ENCODE measurements at places on chromosomes 1 and 21.

GRCh38 chr1:153127296-153127695 is 14.0 kb upstream of the SPRR2F start:
- no peaks in the 10 kb centered on the region for H3K36me3 ChIP-seq
- DNase-seq = no peak
- H3K4me3 ChIP-seq = no peak overlapping the region

- no peaks in the 10 kb centered on the region for H3K36me3 ChIP-seq
- no peak for DNase-seq
- H3K4me1 ChIP-seq = no peaks in the 10 kb centered on the region
- H3K27ac ChIP-seq = no peak overlapping the region
Observed at GRCh38 chr1:243441601-243442000, 185.8 kb downstream of the SDCCAG8 start.

DNA sequence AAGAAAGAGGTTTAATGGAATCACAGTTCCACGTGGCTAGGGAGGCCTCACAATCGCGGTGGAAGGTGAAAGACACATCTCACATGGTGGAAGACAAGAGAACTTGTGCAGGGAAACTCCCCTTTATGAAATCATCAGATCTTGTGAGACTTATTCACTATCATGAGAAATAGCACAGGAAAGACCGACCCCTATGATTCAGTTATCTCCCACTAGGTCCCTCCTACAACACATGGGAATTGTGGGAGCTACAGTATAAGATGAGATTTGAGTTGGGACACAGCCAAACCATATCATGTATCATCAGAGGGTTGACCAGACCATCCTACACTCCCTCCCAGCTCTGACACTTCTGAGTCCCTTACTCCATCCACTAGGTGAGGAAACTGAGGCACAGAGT is 143.9 kb upstream of the KLHDC7A start:
- no peak for DNase-seq
- H3K4me1 ChIP-seq = no peaks in the 10 kb centered on the region
- no peak overlapping the region for H3K4me3 ChIP-seq

DNA sequence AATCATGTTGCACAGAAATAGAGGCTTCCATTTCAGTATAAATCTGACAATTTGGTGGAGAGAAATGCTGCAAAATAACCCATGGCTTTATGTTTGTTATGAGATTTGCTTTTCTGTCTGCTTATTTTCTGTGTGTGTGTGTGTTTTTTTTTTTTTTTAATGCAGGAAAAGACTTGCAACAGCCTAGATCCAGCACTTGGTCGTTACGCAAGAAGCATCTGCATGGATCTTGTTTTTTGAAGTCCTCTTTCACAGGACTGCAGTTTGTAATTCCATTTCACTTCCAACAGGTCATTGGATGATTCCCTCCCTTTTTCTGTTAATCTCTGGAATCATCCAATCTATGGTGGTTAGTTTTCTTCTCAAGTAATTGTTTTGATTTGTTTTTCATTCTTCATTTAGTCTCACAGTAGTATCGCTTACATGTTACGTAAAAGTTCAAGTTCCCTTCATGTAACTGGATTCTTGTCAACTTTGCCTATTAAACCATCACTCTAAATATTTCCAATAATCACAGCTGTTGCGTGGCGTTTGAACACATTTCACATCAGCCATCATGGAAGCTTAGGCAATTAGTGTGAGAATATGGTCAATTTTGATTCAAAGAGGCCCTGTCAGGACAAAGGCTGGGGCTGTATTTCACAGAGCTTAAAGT is 312.9 kb downstream of the NFIA start:
- no peak overlapping the region for H3K4me3 ChIP-seq
- no peak for DNase-seq
- H3K27me3 ChIP-seq = no peaks in the 10 kb centered on the region

DNA sequence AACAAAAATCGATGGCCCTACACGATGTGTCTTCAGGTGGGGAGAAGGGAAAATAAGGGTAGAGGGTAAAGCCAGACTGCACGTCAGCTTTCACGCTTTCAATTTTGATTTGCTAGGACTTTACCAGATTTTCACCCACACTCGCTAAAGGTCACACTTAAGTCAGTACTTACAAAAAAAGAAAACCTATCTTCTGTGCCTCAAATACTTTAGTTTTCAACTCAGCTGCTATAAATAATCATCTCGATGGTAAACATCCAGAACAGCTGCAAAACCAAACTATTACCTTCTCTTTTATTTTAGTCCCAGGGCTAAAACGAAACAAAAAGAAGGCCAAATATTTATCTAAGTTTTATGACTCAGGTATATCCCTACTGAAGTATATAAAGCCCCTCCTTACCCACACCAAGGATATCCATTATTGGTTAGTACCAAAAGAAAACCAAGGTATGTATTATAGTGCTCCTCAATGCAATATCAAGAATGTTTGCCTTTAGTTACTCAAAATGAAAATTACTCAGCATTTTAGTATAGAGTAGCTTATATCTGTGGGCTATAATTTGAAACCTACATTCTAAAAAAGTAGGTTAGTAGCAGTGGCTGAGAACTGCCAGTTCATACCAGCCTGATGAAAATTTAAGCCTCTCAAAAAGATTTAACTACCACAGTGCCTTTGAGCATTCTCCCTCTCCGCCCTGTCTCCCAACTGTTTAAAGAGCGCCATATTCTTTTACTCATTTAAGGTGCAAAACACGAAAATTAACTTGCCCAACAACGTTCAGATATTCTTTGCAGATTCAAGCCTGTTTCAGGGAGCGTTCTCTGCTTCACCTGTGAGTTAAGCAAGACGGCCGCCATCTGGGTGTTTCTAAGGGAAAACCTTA is 1.5 kb downstream of the CSDE1 start:
- H3K27ac ChIP-seq = peak overlapping the region; percentile 99
- peak overlapping the region; percentile 89 for H3K4me3 ChIP-seq
- no peaks in the 10 kb centered on the region for H3K36me3 ChIP-seq
- no peaks in the 10 kb centered on the region for H3K27me3 ChIP-seq
- no peaks in the 10 kb centered on the region for H3K4me1 ChIP-seq
- DNase-seq = no peak

DNA sequence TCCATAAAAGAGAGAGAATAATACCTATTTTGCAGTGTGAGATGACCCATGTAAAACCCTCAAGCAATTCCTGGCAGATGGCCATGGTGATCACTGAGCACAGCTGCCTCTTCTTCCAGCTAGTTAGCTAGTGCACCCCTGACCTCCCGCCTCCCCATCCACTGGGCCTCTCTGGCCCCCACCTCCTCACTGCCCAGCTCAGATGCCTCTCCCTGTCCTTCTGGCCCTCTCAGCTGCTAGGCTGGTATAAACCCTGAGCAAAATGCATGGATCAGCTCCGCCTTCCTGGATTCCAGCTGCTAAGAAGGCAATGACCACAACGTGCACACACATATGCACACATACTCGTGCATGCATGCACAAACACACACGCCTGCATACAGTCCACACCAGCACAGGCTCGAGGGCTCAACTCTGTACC is 117.2 kb downstream of the DMRTB1 start:
- H3K27me3 ChIP-seq = no peaks in the 10 kb centered on the region
- no peak overlapping the region for H3K27ac ChIP-seq
- no peaks in the 10 kb centered on the region for H3K4me1 ChIP-seq

DNA sequence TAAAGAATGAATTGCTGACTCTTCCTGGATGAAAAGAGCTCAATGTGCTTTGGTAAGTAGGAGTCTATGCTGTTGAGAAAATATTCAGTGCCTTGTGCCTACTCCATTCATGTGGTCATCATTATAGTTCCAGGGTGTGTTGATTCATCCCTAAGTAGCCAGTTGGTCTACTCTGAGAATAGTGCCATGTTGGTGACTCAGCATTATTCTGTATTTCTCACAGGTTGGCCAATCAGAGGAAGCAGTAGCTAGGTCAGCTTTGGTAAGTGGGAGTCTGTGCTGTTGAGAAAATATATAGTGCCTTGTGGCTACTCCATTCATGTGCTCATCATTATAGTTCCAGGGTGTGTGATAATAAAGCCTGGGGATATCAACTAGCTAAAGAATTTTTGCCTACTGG is 397.3 kb downstream of the AGBL4 start:
- H3K27me3 ChIP-seq = no peaks in the 10 kb centered on the region
- H3K36me3 ChIP-seq = no peaks in the 10 kb centered on the region
- no peak for DNase-seq
- no peaks in the 10 kb centered on the region for H3K4me1 ChIP-seq
- H3K27ac ChIP-seq = no peak overlapping the region

GRCh38 chr1:227317011-227317451 is 1.3 kb downstream of the CDC42BPA start:
- H3K4me1 ChIP-seq = no peaks in the 10 kb centered on the region
- H3K27ac ChIP-seq = no peak overlapping the region
- no peak for DNase-seq
- H3K27me3 ChIP-seq = no peaks in the 10 kb centered on the region

GRCh38 chr1:99763956-99764355 is 2.5 kb downstream of the FRRS1 start:
- H3K4me3 ChIP-seq = no peak overlapping the region
- H3K4me1 ChIP-seq = no peaks in the 10 kb centered on the region
- no peak for DNase-seq
- H3K27me3 ChIP-seq = no peaks in the 10 kb centered on the region

GRCh38 chr1:232805269-232806185 is at the start of gene MAP10:
Gene MAP10 (plus strand): TSS chr1:232805416. CDS start chr1:232805450, 34 bp downstream.
- H3K4me1 ChIP-seq = peaks cover 10% of the 10 kb centered on the region
- no peaks in the 10 kb centered on the region for H3K36me3 ChIP-seq
- H3K27me3 ChIP-seq = no peaks in the 10 kb centered on the region
- H3K4me3 ChIP-seq = peak within 1 kb of the TSS; percentile 60

GRCh38 chr1:57124768-57125446 is 159.1 kb upstream of the C8B start:
- no peak for DNase-seq
- H3K27me3 ChIP-seq = no peaks in the 10 kb centered on the region
- no peaks in the 10 kb centered on the region for H3K4me1 ChIP-seq
- H3K36me3 ChIP-seq = no peaks in the 10 kb centered on the region

DNA sequence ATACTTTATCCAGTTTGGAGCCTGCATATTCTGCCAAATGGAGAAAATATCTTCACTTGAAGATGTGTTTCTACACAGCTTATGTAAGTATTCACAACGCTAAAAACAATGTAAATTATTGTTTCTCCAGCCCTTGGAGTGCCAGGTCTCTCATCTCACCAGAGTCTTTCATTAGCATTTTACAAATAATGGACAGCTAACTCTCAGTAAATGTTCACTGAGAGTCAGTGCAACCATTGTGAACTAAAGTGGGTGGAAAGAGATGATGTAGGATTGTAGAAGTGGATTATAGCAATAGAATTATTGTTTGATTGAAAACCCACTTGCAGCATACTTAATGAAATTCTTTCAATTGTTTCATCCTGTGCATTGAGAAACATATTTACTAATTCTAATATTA is 8.3 kb upstream of the FAM177B start:
- no peak overlapping the region for H3K4me3 ChIP-seq
- no peaks in the 10 kb centered on the region for H3K4me1 ChIP-seq
- H3K36me3 ChIP-seq = peaks cover 100% of the 10 kb centered on the region
- H3K27me3 ChIP-seq = no peaks in the 10 kb centered on the region
- H3K27ac ChIP-seq = no peak overlapping the region
- DNase-seq = no peak

- DNase-seq = no peak
- H3K27me3 ChIP-seq = no peaks in the 10 kb centered on the region
- H3K4me1 ChIP-seq = no peaks in the 10 kb centered on the region
- H3K4me3 ChIP-seq = no peak overlapping the region
- no peak overlapping the region for H3K27ac ChIP-seq
Observed at GRCh38 chr21:29875873-29876272, 63.9 kb downstream of the GRIK1 start.

- no peaks in the 10 kb centered on the region for H3K4me1 ChIP-seq
- H3K36me3 ChIP-seq = no peaks in the 10 kb centered on the region
- H3K27me3 ChIP-seq = no peaks in the 10 kb centered on the region
- H3K4me3 ChIP-seq = no peak overlapping the region
Observed at GRCh38 chr1:163361123-163361934, 39.6 kb downstream of the NUF2 start.

GRCh38 chr1:216935901-216936300 is 212.7 kb upstream of the ESRRG start:
- no peak for DNase-seq
- no peak overlapping the region for H3K4me3 ChIP-seq
- no peak overlapping the region for H3K27ac ChIP-seq
- no peaks in the 10 kb centered on the region for H3K36me3 ChIP-seq
- H3K27me3 ChIP-seq = no peaks in the 10 kb centered on the region

- H3K27me3 ChIP-seq = no peaks in the 10 kb centered on the region
- no peak overlapping the region for H3K27ac ChIP-seq
- no peaks in the 10 kb centered on the region for H3K4me1 ChIP-seq
- no peaks in the 10 kb centered on the region for H3K36me3 ChIP-seq
- no peak overlapping the region for H3K4me3 ChIP-seq
- no peak for DNase-seq
Observed at GRCh38 chr1:244599937-244600350, 53.0 kb upstream of the DESI2 start.

DNA sequence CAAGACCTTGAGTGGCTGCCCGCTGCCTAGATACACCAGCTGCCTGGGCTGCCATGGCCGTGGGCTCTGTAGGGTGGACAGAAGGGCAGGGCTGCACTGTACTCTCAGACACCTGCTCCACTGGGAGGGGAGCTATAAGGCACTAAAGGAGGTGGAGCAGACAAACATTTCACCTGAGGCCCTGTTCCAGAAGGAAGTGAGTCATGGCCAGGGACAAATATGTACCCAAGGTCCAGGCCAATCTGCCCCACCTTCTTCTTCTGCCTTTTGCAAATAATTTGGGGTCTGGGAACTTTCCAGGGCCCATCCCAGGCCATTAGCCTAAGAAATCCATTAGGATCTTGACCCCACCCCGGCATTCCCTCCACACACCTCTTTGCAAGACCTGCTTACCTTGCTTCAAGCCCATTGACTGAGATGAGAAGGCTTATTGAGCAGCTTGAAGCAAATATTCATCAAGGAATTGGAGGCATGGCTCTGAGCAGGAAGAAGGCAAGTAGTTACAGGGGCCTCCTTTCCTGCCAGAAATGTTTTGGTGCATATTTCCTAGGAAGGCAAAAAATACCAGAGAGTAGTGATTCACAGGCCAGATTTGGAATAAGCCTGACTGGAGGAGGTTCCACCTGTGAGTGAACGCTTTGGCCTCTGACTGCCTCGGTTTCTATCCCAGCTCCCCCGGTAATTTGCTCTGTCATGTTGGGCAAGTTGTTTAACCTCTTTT is at the start of gene CAPN8:
Gene CAPN8 (minus strand): TSS at position 110 of the 721 bp plus-strand sequence. CDS start 55 bp downstream, at position 55.
- no peaks in the 10 kb centered on the region for H3K36me3 ChIP-seq
- no peaks in the 10 kb centered on the region for H3K4me1 ChIP-seq
- no peaks in the 10 kb centered on the region for H3K27me3 ChIP-seq
- no peak for DNase-seq

- peaks cover 9% of the 10 kb centered on the region for H3K4me1 ChIP-seq
- no peaks in the 10 kb centered on the region for H3K36me3 ChIP-seq
- H3K27me3 ChIP-seq = no peaks in the 10 kb centered on the region
- DNase-seq = no peak
- H3K27ac ChIP-seq = peak overlapping the region; percentile 44
Observed at GRCh38 chr1:19450811-19451515, 34.4 kb downstream of the CAPZB start.

- H3K4me1 ChIP-seq = peaks cover 10% of the 10 kb centered on the region
- no peak overlapping the region for H3K4me3 ChIP-seq
- H3K36me3 ChIP-seq = no peaks in the 10 kb centered on the region
- DNase-seq = no peak
- H3K27ac ChIP-seq = peak overlapping the region; percentile 46
- H3K27me3 ChIP-seq = no peaks in the 10 kb centered on the region
Observed at GRCh38 chr1:8870616-8871538, 7.6 kb downstream of the ENO1 start.

Data from Peyer's patch (tissue), 4 donors.